ENCODE measurements at places on chromosomes 13 and 19. TPM values are rescaled to one million over a fixed set of nuclear protein-coding genes. Genes with fewer than 3 reads are reported as not detected.

The RHPN2 gene
- 9.6 TPM for total RNA-seq

The EFNB2 gene
- 83.2 TPM for total RNA-seq

The ZNF296 gene
- under 0.01 TPM for total RNA-seq

The ZGLP1 gene
- total RNA-seq, result 0.26 TPM

The TPTE2 gene
- not detected for total RNA-seq

The PRODH2 gene
- total RNA-seq, result not detected

The ZNF709 gene
- total RNA-seq, result 3.5 TPM

The LGI4 gene
- not detected for total RNA-seq

The NXNL1 gene
- total RNA-seq, result not detected

The SIGLEC5 gene
- total RNA-seq, result not detected

The ACP7 gene
- total RNA-seq, result not detected

The ZSCAN4 gene
- total RNA-seq, result not detected

The CBARP gene
- 1.2 TPM for total RNA-seq

The CCNA1 gene
- total RNA-seq, result 0.43 TPM

The ZNF738 gene
- 2.3 TPM for total RNA-seq

The ATP12A gene
- total RNA-seq, result not detected

All from dermis lymphatic vessel endothelial cell (primary cell).